ENCODE measurements at places on chromosomes 2 and 18.

DNA sequence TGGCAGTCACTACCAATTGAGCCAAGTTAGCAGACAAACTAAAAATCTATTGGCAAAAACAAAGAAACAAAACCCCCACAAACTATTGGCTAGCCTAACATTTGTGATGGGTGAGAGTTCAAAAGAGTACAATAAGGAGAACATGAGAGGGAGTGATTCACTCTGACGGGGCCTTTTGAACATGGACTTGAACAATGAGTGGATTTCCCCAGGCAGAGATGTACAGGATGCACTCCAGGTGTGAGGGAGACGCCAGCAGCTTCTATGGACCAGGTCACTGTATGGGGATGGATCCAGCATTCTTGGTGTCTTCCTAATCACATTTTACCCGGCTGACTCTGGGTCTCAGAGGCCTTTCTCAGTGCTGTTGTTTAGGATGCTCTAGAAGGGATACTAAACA is 167.5 kb upstream of the SMAD2 start:
- DNase-seq, result no peak

- no peak for DNase-seq
Measured at GRCh38 chr18:14100503-14101286, 31.5 kb downstream of the ZNF519 start.

- DNase-seq, result no peak
Measured at GRCh38 chr2:223835701-223836532, 1.5 kb downstream of the AP1S3 start.

- DNase-seq, result no peak
Measured at GRCh38 chr2:42042631-42043355, 5.0 kb upstream of the PKDCC start.

DNA sequence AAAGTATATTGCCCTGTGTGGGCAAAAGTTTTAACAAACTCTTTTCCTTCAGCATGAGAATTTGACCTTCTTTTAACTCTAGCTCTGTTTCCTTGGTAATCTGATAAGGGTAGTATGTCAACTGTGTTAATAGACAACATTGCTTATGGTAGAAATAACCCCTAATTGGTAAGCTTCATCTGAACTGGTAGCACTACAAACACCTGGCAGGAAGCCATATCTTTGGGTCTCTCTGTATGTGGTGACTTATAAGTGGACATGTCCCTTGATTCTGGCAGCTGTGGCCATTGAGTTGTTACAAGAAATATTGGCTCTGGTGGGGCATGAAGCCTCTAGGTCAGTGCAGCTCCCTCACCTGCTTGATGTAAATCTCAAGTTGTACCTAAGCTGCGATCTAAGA is 46.9 kb downstream of the MBD5 start:
- DNase-seq, result no peak

DNA sequence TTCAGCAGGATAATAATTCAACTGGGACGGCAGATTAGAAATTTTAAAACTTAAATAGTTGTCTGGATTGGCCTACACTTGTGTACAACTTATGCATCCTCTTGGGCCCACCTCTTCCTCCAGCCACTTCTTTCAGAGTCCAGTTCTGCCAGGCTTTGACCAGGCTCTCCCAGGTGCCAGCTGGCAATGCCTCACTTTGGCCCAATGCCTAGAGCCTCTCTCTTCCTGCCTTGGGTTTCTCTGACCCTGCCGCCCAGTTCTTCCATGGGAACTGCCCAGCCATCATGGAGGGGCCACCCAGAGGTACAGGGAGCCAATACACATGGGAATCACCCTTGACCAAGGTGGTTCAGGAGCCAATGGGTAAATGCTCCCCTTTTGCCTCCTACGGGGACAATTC is 135.5 kb downstream of the IRS1 start:
- no peak for DNase-seq

GRCh38 chr2:2742726-2743125 is 411.7 kb upstream of the MYT1L start:
- DNase-seq, result no peak

DNA sequence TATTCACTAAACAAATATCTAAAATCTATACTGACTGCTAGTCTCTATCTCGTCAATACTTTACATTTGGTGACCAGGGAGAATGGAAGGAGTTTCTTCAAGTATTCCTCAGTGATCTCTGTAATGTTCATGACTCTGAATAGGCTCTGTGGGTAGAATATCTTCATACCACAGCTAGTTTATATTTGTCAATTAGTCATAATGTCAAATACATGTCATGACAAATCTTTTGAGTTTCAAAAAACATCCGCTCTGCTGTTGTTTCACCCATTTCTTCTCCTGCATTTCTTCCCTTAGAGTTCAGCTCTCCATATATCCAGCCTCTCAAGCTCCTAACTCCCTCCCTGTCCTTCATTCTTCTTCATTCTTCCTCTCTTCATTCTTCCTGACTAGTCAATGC is 206.5 kb upstream of the FANCL start:
- DNase-seq, result no peak

DNA sequence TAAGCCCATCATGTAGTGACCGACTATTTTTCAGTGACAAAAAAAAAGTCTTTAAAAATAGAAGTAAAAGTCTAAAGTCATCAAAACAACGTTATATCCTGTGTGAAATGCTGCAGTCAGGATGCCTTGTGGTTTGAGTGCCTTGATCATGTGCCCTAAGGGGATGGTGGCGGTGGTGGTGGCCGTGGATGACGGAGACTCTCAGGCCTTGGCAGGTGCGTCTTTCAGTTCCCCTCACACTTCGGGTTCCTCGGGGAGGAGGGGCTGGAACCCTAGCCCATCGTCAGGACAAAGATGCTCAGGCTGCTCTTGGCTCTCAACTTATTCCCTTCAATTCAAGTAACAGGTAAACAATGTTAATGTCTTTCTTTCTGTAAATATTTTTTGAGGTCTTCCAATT is at the start of gene CD28:
Gene CD28, plus strand, starts transcription at position 237 of the 400 bp plus-strand sequence. Its CDS starts 58 bp downstream, at position 295.
- DNase-seq, result peak; percentile 88

DNA sequence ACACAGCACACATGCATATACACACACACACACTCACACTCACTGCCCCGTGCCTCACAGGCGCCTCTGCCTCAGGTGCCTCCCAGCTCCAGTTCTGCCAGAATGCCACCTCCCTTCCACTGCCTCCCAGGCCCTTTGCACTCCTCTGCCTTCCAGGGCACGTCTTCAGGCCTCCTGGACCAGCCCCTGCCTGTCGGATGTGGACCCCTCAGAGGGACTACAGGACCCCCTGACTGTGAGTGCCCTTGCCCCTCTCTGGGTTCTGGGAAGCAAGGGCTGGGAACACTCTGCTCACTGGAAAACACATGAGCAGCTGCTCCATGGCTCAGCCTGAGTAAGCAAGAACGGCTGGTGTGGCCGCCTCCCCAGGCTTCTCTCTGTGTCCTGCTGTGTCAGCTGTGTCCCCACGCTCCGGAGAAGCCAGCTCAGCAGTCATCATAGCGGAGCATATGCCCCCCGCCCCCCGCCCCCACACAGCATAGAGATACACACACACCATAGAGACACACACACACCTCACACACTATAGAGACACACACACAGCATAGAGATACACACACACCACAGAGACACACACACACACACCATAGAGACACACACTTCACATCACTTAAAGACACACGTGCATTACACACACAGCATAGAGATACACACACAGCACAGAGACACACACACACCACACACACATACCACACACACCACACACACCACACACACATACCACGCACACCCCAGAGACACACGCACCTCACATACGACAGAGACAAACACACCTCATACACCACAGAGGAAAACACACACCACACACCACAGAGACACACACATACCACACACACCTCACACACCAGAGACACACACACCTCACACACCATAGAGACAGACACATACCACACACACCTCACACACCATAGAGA is 271.3 kb downstream of the CYRIA start:
- DNase-seq, result no peak

- no peak for DNase-seq
Measured at GRCh38 chr2:47054036-47054555, 101.0 kb downstream of the STPG4 start.

DNA sequence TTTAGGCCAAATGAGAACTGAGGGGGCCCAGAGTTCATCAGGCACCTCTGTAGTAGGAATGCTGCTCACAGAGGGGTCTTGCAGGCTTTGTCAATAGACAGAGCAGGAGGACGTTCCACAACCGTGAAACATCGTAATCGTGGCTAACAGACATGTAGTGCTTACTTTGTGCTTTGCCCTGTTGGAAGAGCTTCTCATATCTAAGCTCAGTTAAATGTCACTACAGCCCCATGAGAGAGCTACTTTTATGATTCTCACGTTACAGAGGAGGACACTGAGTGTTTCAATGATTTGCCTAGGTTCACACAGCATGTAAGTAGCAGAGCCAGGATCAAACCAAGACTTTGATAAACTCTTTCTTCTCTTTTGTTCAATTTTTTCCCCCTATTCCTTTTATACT is 136.6 kb downstream of the MYCN start:
- DNase-seq, result no peak

GRCh38 chr18:63299837-63300745 is 19.5 kb downstream of the BCL2 start:
- DNase-seq, result peak; percentile 43

- no peak for DNase-seq
Measured at GRCh38 chr2:236840857-236841256, 244.8 kb upstream of the COPS8 start.

DNA sequence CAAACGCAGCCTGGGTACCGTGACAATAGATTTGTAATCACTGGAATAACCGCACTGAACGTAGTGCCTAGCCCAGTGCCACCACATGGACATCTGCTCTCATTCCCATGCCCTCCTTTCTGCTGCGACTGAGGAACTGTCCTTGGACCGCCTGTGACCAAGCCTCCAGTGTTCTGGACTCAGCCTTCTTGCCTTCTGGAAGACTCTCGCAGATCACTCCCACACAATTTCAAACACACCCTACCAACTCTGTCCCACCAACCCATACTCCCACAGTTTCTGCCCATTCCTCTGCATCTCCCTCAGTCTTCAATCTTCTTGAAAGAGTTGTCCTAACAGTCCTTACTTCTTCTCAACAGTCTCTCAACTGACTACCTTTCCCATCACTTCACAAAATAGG is 2.1 kb downstream of the RNF149 start:
- DNase-seq, result peak; percentile 31

DNA sequence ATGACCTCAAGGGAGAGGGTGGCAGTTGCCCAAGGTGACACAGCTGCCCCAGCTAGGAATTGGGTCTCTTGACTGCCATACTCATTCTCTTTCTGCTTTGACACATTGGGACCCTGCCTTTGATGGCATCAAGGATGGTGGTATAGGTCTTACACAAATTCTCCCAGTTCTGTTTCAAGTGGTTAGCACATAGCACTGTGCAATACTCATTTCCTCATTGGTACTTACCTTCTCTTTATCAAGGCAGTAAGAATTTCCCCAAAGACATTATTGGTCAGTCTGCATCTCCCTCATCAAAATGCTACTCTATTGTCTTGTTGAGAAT is 35.9 kb upstream of the CCDC93 start:
- DNase-seq, result no peak

DNA sequence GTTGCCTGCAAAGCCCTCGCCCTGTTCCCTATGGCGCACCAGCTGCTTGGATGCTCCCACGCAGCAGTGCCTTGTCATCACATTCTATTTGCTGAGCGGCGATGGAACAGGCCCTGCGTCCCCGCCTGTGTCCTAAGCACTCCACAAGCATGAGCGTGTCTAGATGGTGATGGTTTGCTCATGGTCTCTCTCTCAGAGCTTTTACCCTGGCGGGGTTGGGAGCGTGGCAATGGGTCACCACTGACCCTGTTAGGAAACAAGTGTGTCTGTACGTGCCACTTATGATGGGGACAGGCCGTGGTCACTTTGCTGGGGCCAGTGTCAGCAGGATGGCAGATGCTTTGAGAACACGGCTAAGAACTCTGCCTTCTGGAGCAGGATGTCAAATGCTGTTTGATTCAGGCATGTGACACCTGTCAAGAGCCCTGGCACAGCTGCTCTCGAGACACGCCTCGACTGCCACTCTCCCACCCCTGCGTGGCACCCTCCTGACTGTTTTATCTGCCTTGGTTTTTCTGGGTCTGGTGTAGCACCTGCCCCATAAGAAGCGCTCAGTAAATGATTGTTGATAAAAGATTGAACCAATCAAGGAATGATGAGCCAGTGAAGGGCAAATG is 44.2 kb downstream of the RRM2 start:
- no peak for DNase-seq

- DNase-seq, result no peak
Measured at GRCh38 chr2:187900021-187900420, 345.8 kb upstream of the TFPI start.

DNA sequence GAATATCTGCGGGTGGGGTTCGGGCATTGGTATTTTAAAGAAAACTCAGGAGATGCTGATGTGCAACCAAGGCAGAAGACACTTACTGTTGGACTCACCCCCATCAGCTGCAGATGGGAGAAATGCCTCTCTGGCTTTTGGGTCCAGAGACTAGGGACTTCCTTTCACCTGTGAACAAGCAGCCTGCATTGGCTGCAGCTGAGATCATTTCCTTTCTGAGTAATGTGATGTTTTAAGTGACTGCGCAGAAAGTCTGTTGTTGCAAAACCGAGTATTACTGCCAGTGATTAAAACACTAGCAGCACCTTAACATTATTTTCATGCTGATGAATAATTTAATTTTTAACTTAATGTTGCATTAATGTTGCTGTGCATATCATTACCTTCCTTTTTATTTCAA is 143.0 kb downstream of the TSN start:
- DNase-seq, result no peak

DNA sequence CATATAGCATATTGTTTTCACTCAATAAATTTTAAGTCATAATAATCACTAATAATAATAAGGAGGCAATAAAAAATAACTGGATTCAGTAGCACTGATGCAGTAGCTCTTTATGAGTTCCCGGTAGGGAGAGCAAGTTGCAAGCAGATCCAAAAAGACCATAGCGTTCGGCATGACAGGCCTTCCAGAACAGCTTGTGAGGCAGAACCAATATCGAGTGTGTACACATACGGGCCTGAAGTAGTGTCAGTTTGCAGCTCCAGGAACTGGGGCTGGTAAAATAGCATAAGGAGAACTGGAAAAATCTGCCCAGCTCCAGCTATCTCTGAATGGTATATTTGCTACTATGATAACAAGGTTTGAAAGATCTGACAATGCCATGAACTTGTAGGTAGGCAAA is 1607.8 kb upstream of the PIK3C3 start:
- DNase-seq, result no peak

DNA sequence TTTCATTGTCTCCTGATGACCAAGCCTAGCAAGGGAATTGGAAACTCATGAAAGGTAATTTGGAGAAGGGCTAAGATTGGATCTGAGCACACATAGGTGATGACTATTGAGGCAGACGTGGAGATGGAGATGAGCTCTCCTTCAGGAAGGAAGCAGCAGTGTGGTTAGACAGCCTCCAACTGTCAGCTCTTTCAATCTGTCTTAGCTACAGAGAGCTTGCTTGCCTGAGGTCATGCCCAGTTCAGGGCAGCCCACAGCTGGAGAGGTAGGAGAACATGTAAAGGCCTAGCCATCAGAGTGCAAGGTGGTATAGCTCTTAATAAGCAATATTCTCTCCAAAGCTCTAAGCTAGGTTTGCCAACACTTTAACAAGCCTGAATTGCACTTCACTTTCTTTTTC is 79.2 kb downstream of the THSD7B start:
- DNase-seq, result no peak

- no peak for DNase-seq
Measured at GRCh38 chr2:10266133-10266620, 36.5 kb upstream of the HPCAL1 start.
